ENCODE measurements at places on chromosomes 4 and X.
A peak's percentile ranks its signal among the peaks of the same experiment; 100 is the strongest.

GRCh38 chr4:188372829-188373228 is 233.6 kb downstream of the TRIML1 start:
- no peak for DNase-seq

DNA sequence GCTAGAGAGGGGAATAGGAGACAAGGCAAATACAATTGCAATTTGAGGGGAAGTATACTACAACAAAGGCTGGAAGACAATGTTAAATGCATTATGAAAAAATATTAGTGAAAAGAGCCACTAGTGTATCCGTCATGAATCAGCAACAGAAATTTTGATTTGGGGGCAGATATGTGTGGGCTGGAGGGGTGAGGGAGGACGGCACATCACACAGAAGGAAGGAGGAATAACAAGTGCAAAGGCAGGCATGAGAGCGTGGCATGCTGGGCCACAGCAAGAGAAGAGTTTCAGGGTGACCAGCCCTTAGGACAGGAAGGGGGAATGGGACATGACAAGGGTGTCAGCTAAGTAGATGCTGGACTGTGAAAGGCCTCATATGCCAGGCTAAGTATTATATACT is 63.7 kb upstream of the NAP1L5 start:
- no peak for DNase-seq

GRCh38 chr4:185787926-185788679 is 23.9 kb downstream of the SORBS2 start:
- peak; percentile 91 for DNase-seq

GRCh38 chr4:126800575-126801141 is 832.1 kb upstream of the INTU start:
- no peak for DNase-seq

DNA sequence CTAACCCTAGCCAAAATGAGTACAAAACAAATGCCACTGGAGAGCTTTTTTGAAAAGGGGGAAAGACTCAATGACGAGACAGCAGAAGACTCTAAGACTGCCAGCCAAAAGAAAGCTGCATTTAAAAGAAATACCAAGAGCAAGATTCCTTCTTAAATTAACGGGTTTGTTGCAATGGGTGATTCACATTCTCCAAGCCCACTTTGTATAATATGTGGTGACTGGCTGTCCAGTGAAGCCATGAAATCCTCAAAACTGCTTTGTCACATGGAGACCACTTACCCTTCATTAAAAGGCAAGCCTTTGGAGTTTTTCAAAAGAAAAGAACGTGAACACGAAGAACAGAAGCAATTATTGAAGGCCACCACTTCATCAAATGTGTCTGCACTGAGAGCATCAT is 68.2 kb downstream of the MRPL1 start:
- DNase-seq: no peak

GRCh38 chr4:155690044-155690837 is 23.6 kb downstream of the GUCY1A1 start:
- no peak for DNase-seq

DNA sequence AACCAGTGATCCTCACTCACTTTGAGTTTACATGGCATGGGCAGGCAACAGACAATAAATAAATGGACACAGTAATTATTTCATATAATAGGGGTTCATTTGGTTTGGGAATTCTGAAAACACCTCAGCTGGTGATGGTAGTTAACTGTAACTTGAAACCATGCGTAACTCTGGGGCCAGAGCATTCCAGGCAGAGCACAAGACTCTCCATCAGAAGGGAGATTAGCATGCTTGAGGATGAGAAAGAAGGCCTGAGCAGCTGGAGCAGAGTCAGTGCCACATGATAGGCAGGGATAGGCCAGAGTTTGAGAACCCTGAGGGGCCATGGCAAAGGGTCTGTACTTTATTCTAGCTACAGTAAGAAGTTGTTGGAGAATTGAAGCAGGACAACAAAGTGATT is 56.3 kb upstream of the CXCL8 start:
- DNase-seq: no peak

- DNase-seq: no peak
These were observed 44.3 kb downstream of the GALNTL6 start for GRCh38 chr4:171857302-171858012.

GRCh38 chr4:74527049-74527448 is 82.1 kb downstream of the AREG start:
- no peak for DNase-seq

GRCh38 chrX:39661116-39661907 is 436.4 kb downstream of the BCOR start:
- no peak for DNase-seq

- DNase-seq: no peak
These were observed 177.6 kb upstream of the S100G start for GRCh38 chrX:16472345-16472744.

GRCh38 chr4:68183417-68183816 is 53.7 kb upstream of the TMPRSS11F start:
- DNase-seq: no peak

DNA sequence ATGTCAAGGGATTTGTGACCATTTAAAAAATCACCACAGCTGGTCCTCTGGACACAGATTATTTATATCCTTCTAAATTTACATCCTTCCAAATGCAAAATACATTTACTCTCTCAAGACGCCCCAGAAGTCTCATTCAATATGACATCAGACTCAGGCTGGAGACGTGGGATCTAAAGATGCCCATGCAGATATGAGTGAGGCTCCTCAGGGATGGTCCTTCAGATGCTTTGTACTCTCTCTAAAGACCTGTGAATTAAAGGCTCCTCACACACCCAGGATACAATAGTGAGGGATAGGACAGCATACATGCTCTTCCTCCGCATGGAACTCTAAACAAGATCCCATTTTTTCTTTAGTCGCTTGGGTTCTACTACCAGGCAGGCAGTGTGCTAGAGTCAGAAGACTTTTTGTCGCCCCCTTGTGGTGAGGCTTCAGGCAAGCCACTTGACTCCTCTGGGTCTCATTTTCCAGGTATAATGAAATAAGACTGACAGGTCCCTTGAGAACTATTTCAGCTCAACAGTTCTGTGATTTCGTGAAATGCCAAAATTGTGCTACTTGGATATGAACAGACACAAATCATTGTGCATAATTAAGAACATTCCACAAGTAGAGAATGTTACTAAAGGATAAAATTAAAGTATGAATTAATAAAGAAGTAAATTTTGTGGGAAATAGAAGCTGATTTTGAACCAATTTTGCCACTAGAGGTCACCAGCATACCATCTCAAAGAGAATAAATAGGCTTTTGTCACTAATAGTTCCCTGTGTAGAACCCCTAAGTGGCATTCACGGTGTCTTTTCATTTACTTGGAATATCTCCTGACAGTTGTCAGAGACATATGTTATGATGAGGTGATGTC is 13.7 kb upstream of the SCOC start:
- DNase-seq: peak; percentile 63

DNA sequence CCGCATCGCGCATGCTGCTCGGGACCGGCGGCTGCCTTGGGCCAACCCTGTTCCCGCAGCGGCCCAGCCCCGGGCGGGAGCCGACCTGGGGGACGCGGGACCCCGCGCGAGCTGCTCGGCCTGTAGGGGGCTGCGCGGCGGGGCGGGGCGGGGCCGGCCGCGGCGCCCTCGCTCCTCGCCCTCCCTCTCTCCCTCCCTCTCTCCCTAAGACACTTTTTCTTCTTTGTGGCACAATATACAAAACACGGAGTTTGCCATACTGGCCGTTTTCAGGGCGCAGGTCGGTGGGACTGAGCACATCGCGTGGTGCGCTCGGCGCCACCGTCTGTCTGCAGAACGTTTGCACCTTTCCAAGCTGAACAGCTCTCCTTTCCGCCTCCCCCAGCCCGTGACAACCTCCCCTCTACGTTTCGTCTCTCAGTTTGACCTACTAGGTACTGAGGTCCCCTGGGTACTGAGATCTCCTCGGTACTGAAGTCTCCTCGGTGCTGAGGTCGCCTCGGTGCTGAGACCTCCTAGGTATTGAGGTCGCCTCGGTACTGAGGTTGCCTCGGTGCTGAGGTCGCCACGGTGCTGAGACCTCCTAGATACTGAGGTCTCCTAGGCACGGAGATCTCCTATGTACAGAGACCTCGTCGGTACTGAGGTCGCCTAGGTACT is 261.1 kb upstream of the PLCXD1 start:
- no peak for DNase-seq

GRCh38 chr4:2843263-2843940 is at the start of gene ADD1:
Gene ADD1, plus strand, starts transcription at chr4:2843844. Its CDS starts 32,072 bp downstream, at chr4:2875916.
- peak; percentile 86 for DNase-seq

DNA sequence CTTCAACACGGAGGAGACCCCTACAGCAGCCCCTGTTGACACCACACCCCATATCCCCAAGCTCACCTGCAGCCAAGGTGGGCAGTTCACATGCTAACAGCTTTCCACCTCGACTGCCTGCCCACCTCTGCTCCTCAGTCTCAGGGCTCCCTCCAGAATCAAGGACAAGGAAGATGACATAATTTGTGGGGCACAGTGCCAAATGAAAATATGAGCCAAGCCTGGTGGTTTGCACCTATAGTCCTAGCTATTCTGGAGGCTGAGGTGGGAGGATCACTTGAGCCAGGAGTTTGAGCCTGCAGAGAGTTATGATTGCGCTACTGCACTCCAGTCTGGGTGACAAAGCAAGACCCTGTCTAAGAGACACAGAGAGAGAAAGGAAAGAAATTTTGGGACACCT is 516.3 kb downstream of the BCOR start:
- no peak for DNase-seq

- no peak for DNase-seq
These were observed 132.3 kb downstream of the SLC39A8 start for GRCh38 chr4:102213031-102213430.

- no peak for DNase-seq
These were observed 2.1 kb downstream of the OGT start for GRCh38 chrX:71534773-71535544.

DNA sequence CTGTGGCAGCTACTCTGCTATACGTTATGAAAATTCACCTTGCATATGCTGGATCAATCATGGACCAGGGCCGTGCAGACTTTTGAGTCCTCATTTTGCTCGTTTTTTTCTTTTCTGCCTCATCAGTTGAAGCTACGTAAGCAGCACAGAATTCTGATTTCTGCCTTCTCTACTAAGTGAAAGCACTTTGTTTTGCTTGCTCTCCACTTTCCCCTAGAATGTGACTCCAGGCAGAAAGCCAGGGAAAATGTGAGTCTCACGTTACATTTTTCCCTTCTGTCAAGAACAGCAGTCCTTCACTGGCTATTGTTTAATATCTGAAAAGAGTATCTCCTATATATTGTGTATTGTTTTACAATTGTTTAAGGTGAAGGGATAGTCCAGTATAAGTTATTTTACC is 1840.1 kb downstream of the PCDH7 start:
- peak; percentile 51 for DNase-seq

- no peak for DNase-seq
These were observed 27.5 kb upstream of the BBS12 start for GRCh38 chr4:122705009-122705408.

DNA sequence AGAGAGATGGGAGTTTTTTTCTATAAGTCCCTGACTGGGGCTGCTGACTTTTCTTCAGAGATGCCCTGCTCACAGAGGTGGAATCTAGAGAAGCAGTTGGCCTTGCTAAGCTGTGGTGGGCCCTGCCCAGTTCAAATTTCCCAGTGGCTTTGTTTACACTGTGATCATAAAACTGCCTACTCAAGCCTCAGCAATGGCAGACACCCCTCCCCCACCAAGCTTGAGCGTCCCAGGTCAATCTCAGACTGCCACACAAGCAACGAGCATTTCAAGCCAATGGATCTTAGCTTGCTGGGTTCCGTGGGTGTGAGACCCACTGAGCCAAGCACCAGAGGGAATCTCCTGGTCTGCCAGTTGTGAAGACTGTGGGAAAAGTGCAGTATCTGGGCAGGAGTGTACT is 199.8 kb upstream of the WDFY3 start:
- DNase-seq: no peak

GRCh38 chrX:14873676-14874049 is 442 bp downstream of the MOSPD2 start:
- no peak for DNase-seq

- DNase-seq: no peak
These were observed 142.9 kb upstream of the ARX start for GRCh38 chrX:25158635-25159034.

DNA sequence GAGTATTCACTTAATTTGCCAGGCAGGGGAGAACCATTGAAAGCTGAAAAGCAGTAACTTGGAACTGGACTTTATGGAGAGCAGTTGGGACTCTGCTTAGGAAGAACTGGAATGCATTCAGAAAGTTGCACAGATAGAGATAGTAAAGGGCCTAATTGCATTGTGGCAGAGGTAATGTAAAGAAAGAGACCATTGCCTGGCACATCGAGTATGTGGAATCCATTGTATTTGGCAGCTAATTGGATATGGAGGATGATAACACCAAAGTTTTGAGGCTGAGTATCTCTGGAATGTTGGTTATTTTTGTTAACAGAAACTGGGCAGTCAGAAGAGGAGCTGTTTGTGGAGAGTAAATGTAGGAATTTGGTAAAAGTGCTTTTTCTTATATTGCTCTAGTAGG is 169.9 kb downstream of the BMPR1B start:
- DNase-seq: no peak

- DNase-seq: peak; percentile 13
These were observed 10.6 kb downstream of the C4orf54 start for GRCh38 chr4:99647071-99647470.

DNA sequence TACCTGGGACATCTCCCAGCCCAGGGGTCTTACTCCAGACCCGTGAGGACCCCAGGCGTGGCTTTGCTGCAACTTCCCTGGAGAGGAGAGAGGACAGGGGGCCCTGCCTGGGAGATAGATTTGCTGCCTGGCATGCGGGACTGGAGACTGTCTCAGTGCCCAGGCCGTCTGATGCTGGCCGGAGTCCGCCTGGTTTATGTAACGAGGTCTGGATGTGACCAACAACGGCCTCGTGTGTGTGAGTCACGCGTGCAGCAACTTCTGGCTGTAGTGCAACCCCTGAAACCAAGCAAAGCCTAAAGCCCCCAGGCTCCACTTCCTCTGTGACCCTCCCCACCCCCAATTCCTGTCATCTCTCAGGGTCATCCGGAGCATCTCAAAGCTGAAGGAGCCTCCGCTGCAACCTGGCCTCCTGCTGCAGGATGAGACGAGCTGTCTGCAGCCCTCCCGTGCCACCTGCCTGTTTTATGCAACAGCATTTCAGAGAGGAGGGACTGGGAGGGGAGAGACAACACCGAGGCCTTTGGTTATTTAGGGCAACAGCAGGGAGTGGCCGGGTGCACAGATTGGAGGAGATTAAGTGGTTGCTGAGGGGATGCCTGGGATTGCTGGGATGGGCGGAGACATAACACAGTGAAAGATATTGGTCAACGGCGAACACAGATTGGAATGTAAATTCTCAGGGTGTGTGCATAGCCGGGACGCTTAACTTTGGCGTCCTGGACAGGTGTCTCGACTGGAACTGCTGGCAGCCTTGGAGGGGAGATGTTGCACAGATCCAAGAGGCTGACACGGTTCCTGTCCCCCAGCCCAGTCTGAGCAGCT is 16.0 kb downstream of the XG start:
- no peak for DNase-seq

- DNase-seq: no peak
These were observed 14.3 kb downstream of the ANTXR2 start for GRCh38 chr4:80058740-80059139.

GRCh38 chr4:140309124-140309870 is 64.1 kb upstream of the SCOC start:
- no peak for DNase-seq

Data from NCI-H345 (cell line).